ENCODE measurements at places on chromosomes 4 and X.

DNA sequence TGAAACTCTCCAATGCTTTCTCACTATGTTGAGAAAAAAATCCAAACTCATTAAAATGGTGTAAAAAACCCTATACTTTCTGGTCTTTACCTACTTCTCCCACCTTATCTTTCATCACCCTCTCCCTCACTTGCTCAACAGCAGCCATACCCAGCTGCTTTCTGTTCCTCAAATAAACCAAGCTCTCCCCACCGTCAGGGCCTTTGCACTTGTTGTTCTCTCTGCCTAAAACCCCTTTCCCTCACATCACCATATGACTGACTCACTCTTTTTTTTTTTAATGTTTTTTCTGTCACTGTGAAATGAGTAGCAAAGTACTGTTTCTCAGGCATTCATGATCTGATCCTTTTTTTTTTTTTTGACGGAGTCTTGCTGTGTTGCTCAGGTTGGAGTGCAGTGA, 122.3 kb upstream of the TMEM164 start:
- DNase-seq, result no peak

DNA sequence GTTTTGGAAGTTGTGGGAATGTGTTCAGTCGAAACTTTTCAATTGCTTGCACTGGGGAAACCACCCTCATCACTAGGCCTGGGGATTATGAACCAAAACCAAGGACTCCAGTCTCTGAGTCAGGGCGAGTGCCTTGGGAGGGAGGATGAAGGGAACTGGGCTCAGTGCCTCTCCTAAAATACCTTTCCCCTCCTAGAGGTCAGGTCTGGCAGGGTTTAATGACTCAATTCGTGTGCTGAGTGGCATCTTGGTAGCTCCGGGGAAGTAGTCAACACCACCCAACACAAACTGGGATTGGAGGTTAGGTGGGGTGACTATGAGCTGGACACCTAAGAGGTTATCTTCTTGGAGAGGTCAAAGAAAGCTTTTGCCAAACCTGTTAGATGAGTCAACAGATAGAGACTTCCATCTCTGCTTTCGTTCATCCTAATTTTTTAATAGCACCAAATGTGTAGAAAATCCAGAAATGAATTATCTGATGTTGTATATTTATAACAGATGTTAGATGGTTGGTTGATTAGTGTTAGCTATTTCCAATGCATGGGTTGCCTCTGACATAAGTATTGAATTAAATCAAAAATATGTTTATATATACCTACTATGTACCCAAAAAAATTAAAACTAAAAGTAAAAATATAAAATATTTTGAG, 202.8 kb downstream of the SHROOM3 start:
- no peak for DNase-seq

DNA sequence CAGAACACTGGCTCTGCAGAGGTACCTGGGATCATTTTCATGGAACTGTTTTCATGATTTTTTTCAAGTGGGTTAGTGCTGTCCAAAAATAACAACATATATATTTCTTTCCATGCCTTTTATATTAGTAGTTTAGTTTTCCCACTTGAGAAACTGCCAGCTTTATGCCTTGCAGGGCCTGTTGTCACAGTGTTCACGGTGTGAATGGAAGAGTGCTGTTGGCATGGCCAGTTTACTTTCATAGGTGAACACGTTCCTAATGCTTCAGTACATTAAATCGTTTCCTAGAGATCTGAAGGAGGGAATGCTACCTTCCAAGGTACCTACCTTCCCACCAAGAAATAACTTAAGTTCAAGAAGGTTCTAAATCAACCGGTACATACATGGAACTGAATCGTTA, 12.6 kb downstream of the DOCK11 start:
- DNase-seq, result no peak

GRCh38 chr4:109914322-109914721, 1.6 kb downstream of the EGF start:
- DNase-seq, result no peak

DNA sequence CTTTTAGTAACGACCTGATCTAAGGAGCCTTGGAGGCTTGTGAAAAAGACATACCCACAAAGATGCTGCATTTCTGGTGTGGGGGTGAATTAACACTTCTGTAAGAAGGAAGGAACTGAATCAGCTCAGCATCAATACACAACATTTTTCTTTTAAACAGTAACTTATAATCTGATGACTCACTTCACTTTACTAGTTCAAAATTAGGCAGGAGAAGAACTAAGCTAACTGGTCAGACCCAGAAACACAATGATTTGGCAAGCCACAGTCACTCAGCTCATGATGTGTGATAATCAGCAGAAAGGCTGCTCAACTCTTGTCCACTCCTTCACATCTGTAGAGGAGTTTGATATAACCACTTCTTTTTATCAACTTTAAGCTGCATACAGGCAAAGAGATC, 4.6 kb downstream of the MMAA start:
- no peak for DNase-seq

DNA sequence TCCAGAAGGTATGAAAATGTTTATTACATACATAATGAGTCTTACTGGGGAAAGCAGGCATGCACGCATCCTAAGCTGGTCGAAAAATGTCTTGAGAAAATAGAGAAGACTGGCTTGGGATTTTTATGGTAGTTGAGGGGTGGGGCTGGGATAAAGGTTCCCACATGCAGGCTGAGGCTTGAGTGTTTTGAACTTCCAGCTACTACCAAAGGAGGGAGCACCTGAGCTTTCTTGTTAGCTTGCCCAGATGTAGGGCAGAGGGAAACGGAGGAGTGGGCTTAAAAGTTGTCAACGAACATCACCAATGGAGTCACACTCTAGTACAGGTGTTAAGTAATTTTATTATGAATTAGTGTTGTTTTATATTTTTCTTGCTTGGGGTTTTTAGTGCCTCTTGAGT, 39.6 kb upstream of the SRPX start:
- no peak for DNase-seq

DNA sequence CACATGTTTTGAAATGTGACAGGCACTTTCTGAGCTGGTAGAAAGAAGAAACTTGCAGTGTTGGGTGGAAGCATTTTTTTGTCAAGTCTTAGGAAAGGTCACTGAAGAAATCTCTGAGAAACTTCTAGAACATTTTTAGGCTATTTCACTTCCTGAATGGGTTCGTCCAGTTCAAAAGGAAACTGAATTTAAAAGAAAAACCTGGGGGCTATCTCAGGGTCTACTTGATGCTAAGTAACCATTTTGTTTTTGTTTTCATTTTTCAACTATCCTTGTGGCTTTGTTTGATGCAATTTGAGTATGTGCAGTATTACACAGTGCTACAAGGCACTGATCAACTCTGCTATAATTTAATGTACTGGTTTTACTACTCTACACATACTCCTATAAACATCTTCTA, 34.0 kb upstream of the AMOT start:
- DNase-seq, result no peak

- no peak for DNase-seq
Observed at GRCh38 chr4:59409647-59410046, 1790.5 kb upstream of the ADGRL3 start.

GRCh38 chr4:151674804-151675391, 85.9 kb downstream of the GATB start:
- DNase-seq, result peak; percentile 83

GRCh38 chrX:38992441-38993096, 191.3 kb downstream of the MID1IP1 start:
- peak; percentile 43 for DNase-seq

GRCh38 chrX:107654872-107655761, 26.8 kb downstream of the PRPS1 start:
- DNase-seq, result peak; percentile 72

GRCh38 chrX:54633641-54634040, 103.6 kb downstream of the GNL3L start:
- no peak for DNase-seq

- no peak for DNase-seq
Observed at GRCh38 chr4:188127214-188127874, 11.9 kb upstream of the TRIML1 start.

DNA sequence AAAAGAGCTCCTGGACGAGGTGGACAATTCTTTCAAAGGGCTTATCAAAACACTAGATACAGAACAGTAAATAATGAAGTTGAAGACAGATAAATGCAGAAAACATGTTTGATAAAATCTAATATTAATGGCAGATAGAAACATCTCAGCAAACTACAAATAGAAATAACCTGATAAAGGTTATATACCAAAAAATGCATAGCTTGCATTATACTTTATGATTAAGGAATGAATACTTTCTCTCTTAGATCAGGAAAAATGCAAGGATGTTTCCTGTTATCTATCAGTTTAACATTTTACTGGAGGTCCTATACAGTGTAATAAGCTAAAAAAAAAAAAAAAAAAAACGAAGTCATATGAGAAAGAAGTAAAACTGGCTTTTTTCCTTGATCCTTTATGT, 304.5 kb upstream of the CXorf51A start:
- no peak for DNase-seq

- DNase-seq, result no peak
Observed at GRCh38 chr4:159238631-159239030, 135.8 kb downstream of the RAPGEF2 start.

DNA sequence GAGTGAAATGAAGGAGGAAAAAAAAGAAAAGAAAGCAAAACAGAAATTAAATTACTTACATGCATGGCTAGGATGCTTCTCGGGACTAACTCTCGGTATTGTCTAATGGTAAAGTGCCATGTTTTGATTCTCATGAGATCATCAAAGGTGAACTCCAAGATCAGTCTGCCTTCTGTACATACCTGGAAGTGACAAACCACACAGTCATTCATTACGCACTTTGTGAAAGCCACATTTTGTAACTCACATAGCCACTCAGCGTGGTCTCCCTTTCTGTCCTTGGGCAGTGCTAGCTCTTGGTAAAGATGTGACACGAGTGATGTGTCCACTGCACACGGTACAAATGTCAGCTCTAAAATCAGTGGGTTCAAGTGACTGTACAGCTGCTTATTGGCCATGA, 309.8 kb downstream of the LDB2 start:
- no peak for DNase-seq

GRCh38 chr4:104549736-104550135, 55.0 kb upstream of the CXXC4 start:
- DNase-seq, result no peak

GRCh38 chr4:143375326-143376073, 38.8 kb downstream of the GAB1 start:
- DNase-seq, result peak; percentile 40

DNA sequence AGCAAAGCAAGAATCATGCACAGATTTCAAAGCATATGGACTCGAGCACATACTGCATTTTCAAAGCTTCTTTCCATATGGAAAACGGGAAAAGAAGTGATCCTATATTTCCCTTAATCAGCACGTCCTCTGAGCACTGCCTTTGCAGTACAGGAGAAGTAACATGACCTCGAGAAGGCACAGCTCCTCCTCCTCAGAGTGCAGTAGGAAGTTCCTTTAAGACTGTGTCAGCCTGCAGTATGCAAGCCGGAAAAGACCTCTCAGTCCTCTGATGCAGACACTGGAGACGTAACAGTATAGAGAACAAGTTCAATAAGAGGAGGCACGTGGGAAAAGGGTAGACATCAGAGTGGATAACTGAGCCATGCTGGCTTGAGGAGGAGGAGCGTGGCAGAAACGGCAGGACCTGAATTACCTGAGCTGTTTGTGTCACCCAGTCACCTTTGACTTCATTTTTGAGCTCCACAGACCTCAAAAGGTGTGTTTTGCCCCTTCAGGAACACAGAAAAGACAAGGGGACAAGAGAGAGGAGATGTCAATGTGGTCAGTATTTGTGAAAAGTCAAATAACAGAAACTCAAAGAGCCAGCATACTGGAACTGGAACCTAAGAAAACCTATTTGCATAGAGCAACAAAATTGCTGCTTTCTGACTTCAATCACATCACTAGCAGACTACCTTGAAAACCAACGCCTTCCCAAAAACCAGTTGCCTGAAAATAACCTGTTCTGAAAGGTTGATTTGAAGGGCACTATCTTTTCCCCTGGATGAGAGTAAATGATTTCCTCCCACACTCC, 20.8 kb downstream of the IRF2 start:
- no peak for DNase-seq

DNA sequence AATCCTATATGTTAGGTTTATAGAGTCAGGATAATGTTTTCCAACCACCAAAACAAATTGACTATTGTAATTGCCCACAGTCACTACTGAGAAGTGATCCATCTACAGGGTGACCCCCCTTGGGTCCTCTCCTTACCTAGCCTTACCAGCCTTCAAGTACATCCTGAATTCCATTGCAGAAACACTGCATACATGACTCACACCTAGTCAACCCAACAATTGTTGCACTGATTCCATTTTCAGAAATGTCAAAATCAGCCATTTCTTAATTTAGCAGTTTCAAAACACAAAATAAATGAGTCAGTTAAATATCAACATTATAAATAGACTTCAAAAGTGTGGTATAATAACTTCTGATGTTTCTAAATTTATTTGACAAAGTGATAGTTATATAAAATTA, 106.3 kb upstream of the TNIP3 start:
- no peak for DNase-seq

DNA sequence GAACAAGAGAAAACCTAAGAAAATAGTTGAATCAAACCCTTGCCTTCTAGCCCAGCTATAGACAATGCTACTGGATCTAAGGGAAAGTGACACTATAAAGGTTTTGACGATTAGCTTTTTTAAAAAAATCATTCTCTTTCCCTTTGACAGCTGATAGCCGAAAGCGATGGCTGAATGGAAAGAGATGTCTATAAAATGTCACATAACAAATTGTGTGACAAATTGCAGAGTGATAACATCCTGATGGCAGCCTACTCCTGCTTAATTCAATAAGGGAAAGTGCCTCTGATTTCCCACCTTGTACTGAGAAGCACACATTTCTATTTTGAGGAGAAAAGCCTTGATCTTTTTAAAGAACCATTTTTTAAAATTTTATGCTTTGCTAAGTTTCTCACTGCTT, 114.5 kb downstream of the SORBS2 start:
- no peak for DNase-seq

DNA sequence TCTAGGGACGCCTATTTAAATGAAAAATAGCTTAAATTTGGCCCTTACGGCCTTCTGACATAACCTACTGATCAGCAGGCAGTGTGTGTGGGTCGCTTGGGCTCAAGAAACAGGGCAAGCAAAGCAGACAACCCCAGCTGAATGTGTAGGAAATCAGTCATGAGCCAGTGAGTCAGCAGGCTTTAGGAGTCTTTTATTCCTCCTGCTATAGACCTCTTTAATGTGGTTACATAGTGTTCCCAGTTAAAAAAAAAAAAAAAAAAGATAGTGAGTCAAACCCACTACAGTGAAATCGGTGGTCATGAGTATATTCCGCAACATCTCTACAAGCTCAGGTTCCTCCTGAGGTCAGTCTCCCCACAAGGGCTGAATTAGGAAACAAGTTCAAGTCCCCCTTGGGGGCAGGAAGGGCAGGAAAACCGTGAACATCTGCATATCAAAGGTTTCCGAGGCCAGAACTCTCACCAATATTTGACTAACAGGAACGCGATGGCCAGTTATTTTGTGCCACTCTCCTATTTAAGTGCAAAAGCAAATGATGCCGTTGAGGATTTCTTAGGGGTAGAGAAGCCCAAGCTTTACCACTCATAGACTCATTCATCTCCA, 32.7 kb downstream of the ACSL1 start:
- DNase-seq, result no peak

All from retina (tissue), 1 donor.